ENCODE measurements at places on chromosomes 12 and 14.
A peak's percentile ranks its signal among the peaks of the same experiment; 100 is the strongest.

- DNase-seq: no peak
Measured at GRCh38 chr12:25126746-25127145, 68.2 kb downstream of the DNAI7 start.

DNA sequence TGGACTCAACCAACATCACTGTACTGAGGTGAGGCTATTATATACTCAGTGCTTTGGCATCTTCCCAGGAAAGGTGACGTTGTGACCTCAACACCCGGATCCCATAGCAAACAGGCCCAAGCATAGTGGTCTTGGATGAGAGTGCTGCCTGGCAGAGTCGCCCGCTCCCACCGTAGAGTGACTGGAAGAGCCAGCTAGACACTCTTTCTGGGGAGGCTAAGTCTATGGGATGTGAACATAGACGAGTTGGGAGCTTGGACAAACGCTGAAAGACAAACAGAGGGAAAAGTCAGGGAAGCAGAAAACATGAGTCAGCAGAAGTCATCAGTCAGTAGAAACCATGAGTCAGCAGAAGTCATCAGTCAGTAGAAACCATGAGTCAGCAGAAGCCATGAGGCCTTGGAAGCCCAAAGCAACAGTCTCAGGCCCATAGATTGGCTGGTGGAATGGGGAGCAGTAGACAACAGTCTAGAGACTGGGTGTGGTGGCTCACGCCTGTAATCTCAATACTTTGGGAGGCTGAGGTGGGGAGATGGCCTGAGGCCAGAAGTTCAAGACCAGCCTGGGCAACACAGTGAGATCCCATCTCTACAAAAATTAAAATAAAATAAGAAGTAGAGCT is 66.4 kb upstream of the MAP1LC3B2 start:
- no peak for DNase-seq

- no peak for DNase-seq
Measured at GRCh38 chr12:7031306-7031705, 13.0 kb upstream of the LPCAT3 start.

DNA sequence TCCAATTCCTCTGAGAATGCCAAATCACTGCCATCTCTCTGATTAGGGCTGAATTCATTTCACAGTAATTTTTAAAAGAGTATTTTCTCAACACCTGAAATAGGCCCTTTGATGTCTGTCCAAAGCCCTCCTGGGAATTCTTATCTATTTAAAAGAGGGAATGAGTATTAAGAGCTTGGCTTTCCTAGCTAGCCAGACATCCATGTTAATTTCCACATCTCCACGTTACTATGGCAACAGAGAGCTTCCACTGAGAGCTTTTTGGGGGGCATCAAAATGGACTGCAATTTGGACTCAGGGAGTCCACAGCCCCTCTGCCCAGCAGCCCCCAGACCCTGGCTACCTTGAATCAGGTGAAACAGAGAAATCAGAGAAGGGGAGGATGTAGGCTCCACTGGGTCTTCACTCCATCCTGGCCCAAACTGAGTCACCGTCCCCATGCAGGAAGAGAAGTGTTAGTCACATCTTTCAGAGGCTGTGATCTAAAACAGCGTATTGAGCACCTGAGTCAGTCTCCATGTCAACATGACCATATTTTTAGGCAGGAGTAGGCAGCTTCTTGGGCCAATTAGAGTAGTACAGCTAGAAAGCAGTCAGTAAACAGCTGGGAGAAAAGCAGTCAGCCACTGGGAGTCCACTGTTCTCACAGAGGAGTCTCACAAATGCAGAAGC is 7.0 kb upstream of the FICD start:
- peak; percentile 23 for DNase-seq

DNA sequence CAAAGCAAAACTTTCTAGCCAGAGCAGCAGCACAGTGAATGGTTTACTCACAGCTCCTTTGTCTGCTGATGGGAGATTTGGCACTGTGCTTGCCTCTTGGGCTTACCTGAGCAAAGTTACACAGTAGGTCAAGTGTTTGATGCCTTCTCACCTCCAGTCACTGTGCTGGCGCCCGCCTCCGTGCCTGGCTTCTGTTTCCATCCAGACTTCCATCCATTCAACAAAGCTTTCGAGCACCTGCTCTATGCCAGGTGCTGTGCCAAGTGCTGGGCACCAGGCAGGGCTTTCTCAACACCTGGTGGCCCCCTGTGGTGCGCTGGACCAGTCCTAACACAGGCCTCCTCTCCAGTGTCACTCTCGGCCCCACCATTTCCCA is 199.2 kb upstream of the EEA1 start:
- DNase-seq: no peak

DNA sequence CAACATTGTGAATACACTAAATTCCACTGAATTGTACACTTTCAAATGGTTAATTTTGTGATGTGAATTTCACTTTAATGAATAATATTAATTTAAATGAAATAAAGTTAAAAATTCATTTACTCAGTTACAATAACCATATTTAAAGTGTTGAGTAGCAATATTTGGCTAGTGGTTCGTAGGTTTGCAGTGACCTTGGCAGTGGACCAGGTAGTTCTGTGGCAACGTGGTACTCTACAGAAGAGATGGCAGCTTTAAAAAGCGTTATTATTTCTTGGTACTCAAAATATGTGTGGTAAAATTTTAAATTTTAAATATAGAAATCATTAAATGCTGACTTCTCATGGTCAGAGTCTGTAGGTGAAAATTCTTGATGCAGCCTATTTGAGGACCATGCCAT is 51.6 kb downstream of the AEBP2 start:
- no peak for DNase-seq

DNA sequence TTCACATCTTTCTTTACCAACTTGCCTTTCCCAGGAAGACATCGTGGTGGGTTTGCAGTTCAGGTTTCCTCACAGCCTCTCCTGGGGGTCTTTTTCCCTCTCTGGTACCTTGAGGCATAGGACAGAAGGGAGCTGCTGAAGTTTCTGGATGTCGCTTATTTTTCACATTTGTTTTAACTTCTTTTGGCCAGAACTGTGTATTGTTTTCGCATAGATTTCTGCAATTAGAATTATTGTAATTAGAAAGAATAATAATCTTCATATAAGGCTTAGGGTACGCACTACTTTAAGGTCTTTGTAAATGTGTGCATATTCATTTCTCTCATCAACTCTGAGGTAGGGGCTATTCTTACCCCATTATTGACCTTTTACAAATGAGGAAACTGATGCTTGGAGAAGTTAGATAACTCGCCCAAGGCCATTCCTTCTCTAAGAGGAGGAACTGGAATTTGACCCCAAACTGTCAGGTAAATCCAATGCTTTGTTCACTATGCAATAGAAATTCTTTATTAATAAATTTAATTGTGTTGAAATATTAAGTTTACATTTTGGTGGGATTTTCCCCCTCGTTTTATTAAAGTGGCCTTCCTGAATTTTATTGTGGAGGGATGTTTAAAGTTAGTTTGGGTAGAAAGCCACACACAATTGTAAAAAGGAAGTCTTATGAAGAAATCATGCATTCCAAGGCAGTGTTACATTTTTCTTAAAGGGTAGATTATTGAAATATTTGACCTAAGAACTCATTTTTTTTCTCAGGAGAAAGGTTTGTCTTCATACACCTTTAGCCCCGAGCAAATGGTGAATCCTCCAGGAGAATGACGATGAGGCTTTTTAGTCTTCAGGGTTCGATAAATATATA is 12.1 kb upstream of the SLC38A2 start:
- DNase-seq: no peak

DNA sequence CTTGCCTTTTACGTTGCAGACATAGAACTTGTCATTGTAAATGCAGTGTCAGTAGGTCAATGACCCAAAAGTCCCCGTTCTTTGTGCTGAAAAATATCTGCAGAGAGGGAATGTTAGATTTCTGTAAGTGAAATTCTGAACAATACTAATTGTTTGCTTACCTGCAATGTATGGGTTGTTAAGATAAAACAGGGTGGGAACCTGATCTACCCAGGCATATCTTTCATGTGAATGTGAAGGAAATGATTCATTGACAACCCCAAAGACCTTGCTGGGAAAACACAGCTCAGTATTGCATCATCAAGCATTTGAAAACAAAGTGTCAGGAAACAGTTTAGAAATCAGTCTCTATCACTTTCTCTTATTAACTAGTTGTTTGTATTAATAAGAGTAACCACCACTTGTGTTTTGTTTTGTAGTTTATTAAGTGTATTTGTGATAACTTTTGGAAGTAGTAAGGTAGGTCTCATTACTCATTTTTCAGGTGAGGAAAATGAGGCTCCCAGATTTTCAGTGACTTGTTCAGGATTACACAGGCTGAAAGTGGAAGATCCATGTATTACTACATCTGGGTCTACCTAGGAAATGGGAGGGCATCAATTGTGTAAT is 57.9 kb upstream of the SLC38A2 start:
- DNase-seq: no peak

DNA sequence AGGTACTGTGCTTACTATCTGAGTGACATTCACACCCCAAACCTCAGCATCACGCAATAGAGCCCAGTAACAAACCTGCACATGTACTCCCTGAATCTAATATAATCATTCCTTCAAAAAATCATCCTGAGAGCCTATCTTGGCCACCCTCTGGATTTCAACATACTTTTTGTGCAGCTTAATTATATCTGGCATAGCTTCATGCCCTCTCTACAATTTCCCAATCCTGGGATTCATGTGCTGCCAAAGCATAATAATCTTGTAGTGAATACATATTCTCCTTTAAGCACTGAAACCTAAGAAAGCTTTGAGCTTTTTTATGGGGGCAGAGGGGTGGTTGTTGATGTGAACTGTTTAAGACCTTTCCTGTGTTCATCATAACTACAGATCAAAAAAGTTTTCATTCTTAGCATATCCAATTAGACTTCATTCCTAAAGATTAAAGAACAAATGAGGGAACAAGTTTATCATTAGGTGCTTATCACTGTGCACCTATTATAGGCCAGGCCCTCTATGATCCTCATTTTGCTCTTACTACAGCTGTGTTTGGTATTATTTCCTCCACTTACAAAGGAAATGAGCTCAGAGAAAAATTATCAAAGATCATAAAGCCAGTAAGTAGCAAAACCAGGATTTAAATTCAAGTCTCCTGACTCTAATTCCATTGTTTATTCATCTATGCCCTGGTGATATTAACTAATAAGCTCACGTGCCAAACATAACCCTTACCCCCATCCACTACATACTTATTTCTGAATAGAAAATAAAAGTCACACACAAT is 51.2 kb downstream of the SINHCAF start:
- DNase-seq: no peak

DNA sequence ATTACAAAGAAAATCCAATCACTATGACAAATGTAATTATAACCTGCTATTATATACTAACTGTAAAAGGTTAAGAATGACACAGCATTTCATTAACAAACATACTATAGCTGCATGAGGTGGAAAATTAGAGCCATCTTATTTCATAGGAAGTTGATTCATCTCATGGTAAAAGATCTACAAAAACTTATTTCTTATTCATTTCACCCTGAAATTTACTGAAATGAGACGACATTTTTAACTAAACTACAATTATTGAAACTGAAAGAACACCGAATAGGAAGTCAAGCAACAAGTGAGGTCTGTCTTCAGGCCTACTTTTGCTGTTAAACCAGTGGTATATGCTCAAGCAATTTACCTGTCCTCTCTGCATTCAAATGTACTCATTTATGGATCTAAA is 87.2 kb downstream of the CEP83 start:
- no peak for DNase-seq

GRCh38 chr14:40523123-40523522 is 1083.6 kb upstream of the LRFN5 start:
- DNase-seq: no peak

DNA sequence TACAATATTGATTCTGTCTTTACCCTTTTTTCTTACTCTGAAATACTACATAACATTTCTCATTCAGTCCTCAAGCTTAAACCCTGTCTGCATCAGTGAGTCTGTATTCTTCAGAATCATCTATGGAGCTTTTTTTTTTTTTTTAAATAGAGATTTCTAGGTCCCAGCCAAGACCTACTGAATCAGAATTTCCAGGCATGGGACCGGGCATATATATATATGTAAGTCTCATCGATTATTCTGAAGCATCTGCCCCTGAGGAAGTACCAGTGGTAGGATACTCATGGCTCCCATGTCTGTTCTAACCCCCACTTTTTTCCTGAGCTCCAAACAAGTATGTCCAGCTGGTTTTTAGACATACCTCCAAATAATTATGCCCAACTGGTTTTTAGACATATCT is 6.1 kb downstream of the DDX47 start:
- no peak for DNase-seq

DNA sequence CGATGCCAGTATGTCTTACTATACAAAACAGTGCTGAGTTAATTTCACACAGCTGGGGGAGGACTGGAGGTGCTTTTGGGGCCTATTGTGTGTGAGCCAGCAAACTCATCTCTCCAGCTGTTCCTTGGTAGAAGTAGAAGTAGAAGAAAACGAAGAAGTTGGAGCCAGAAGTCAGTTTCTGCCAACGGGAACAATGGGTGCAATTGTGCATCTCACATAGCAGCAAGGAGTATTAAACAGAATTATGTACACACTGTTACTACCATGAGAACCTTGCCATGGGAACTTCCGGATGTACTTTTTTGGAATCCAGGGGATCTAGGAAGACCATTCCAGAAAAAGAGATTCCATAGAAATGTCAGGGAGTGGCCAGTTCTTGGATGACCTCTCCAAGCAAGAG is 88.6 kb downstream of the VCPKMT start:
- DNase-seq: no peak

DNA sequence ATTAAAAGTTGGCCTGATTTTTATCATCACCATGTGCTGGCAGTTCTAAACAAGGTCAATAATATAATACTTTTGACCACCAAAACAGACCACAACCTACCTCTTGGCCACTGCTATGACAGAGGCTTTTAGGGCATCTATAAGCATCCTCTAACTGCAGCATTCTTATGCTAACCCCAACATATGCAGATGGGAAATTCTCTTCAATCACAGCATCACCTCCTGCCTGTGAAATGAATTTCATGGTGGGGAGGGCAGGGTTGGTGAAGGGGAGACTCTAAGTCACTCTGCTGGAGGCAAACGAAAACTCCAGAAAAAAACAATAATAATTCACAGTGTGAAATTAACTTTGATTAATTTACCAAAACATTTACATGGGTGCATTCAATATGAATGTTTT is 78.8 kb upstream of the FAR2 start:
- no peak for DNase-seq

DNA sequence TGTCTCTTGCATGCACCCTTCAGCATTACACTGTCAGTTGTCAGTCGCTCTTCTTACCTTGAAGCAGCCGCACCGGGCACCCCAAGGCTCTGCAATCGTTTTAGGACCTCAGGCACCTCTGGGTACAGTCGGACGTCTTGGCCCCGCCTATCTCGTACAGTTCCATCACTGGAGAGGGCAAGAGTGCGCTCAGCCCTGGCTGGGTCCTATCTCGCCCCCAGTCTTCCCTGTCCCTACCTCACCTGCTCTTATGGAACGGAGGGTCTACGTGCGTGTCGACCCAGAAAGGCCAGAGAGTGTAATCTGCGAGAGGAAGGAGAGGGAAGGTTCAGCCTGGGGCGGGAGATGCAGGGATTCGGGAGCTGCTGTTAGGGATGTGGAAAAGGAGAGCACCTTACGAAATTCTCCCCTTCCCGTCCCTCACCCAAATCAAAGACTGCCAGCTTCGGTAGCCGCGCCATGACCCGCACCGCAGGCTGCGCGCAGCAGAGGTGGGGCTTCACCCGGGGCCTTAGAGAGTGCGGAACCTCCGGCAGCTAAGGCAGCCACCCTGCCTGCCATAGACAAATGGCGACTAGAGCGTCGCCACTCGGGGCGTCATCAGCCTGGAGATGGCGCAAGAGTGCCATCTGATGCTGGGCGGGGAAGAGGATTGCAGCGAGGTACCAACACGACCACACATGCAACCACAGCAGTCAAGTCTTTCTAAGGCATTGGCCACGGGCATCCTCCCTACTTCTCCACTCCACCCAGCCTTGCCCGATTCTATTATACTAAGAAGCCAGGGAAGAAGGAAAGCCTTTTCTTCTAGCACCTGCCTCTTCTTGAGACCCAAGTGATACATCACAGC is at the start of gene MDP1:
TSS of gene MDP1 (minus strand) at position 572 of the 850 bp plus-strand sequence. CDS start at position 461, 111 bp downstream.
- DNase-seq: peak; percentile 78

Measured in activated T-cell treated with anti-CD3 and anti-CD28 coated beads for 48 hours (primary cell).